ENCODE measurements at places on chromosomes 12 and 14.

GRCh38 chr12:112716099-112717093 is 75.2 kb upstream of the RPH3A start:
- no peak for DNase-seq

GRCh38 chr12:1830981-1831963 is 10.9 kb downstream of the LRTM2 start:
- DNase-seq = no peak

DNA sequence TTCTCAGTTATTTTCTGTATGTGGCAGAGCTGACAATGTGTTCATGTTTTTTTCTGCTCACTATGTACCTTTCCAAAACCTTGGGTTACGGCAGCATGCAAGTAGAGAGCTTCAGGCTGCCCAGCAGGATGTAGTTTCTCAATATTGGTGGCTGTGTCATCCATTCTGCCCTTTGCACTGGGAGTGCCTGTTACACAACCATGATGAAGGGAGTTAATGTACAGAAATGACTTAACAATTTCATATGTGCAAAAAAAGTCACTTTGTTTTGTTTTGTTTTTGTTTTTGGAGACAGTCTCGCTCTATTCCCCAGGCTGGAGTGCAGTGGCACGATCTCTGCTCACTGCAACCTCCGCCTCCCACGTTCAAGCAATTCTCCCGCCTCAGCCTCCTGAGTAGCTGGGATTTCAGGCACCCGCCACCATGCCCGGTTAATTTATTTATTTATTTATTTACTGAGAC is 6.1 kb upstream of the CNIH1 start:
- DNase-seq = no peak

DNA sequence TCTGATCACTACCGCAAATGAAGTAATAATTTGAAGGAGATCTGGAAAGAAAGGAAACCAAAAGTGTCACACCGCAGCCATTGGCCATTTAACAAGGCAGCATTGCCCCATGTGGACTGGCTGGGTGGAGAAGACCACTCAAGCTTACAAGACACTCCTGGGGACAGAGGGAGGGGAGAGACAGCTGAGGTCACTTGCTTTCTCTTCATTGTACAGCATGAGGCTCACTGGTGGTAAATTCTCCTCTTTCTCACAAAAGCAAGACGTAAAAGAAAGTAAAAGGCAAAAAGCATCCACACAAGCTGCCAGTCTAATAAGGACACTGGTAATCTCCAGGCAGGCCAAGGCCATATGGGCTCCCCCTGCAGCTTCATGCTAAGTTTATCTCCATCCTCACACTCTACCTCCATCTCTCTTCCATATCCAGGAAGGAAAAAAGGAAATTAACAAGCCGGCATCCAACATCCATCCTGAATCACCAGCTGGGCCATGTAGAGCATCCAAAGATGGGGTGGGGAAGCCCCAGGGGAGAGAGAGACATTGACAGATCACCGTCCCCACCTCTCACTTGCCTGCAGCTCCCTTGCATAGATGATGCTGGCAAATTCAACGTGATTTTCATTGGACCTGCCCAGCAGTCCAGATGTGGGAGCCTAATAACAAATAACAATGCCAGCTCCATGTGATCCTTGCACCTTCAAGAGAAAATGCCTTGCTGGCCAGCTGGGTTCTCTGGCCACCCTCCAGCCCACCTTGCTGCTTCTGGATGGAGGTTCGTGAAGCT is 100.6 kb downstream of the DPF3 start:
- DNase-seq = no peak

DNA sequence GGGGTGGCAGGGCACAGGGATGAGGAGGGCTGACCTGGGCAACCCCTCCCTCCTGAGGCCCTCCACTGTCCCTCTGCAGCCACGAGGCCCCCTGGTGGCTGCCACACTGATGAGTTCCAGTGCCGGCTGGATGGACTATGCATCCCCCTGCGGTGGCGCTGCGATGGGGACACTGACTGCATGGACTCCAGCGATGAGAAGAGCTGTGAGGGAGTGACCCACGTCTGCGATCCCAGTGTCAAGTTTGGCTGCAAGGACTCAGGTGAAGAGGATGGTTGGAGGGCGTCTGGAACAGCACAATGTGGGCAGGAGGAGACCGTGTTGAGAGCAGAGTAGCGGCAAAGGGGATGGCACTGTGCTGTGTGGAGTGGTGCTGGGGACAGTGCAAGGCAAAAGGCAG is 25.7 kb upstream of the LRP1-AS start:
- peak; percentile 19 for DNase-seq

Measured in SHP77 (cell line).